Lower lobe of right lung (tissue), 2 donors: ENCODE measurements at places on chromosomes 6 and 20. TPM values are rescaled to one million over a fixed set of nuclear protein-coding genes. Genes with fewer than 3 reads are reported as not detected.

DNA sequence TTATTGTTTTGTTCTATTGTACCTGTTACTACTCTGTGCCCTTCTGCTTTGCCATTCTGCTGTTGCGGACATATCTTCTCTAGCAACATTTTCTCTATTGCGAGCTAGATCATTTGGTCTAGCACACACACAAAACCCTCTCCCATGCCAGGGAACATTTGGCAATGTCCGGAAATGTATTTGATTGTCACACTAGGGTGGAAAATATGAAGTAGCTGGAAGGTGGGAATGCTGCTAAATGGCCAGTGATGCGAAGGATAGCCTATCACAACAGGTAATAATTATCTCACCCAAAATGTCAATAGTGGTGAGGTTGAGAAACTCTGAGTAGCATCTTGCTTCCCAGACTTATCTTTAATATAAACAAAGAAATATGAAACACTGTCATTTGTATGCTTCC lies 331.9 kb downstream of the HTR1B start:
- DNase-seq = no peak

GRCh38 chr6:110348961-110349690 lies 9.0 kb downstream of the METTL24 start:
- no peak for DNase-seq

DNA sequence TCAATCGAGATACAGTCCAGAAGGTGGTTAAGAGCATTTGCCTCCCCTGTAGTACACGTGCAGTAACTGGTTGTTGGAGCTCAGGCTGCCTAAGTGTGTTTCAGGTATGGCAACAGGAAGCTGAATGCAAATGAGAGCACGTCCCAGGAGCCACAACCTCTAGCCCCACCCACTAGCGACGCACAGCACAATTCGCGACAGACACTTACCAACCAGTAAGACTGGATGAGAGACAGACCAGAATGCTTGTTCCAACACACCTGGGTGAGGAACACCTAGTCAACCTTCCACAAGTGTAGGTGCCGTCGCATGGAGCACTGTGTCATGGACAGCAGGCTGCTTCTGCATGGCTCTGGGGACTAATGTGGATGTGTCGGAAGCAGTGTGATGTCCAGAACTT lies 7.2 kb upstream of the SERPINB1 start:
- DNase-seq = no peak

The UNC93A gene
- not detected for total RNA-seq
